ENCODE measurements at places on chromosomes 12 and 14.

DNA sequence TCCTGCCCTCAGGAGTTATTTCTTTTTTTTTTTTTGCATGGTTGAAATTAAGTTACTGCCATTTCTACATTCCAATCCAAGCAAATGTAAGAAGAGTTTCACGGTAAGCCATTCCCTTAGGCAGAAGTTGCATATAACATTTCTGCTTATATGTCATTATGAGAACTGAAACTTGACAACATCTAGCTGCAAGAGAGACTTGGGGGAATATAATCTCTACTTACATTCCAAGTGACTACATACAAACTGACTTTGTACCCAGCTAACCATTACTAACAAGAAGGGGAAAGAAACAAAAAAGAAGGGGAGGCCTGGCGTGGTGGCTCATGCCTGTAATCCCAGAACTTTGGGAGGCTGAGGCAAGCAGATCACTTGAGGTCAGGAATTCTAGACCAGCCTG lies 7.3 kb upstream of the RESF1 start:
- DNase-seq: no peak

GRCh38 chr14:33045760-33046159 lies 107.1 kb downstream of the NPAS3 start:
- no peak for DNase-seq

GRCh38 chr12:265096-265495 lies 2.5 kb upstream of the SLC6A13 start:
- DNase-seq: no peak

DNA sequence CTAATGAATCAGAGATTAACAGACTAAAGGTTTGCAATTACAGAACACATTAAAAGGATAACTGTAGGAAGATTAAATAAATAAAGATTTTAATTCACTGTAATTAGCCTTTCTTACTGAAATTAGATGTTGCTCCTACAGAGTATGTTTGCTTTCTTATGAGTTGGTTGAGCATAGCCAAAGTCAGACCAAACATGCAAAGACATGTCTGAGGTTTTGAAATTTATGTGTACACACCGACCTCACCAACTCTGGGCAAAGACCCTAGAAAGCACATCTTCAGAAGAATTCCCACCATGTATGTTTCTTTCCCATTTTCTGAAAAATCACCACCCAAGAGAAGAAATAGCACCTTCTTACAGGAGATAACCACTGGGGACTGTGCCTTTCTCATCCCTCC lies 159.2 kb downstream of the PAX9 start:
- DNase-seq: no peak

- no peak for DNase-seq
Measured at GRCh38 chr12:102593134-102593533, 112.8 kb upstream of the IGF1 start.

DNA sequence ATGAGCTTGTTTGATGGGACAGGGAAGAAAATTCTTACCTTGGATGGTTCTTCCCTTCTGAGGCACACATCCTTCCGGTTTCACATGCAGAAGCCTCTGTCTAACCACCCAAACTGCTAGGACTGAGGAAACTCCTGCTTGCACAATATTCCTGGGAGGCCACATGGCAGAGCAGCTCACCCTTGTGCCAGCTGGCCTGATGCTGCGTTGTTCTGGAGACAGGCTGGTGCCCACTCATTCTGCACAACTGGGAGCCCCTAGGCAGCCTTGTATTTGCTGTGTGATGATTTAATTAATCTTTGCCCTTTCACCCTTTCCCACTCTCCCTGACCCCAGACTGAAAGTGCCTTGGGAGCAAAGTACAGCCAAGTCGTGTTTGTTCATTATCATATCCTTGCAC lies 130.8 kb downstream of the RTN1 start:
- DNase-seq: no peak

DNA sequence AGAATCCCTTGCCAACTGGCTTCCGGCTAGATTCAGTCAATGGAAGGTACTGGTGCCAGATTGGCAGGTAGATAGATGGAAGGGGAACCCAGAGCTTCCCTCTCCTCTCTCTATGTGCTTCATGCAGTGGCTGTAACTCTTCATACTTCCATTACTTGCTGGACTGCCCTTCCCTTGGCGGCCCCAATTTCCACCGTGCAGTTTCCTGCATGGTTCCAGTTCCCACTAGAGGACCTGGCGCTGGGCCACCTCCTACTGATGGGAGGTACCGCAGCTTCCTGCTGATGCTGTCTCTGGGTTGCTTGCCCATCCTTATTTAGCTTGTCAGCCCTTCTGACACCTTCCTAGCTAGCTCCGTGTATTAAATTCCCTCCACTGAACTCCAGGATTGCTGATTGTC lies 226.4 kb downstream of the ANO2 start:
- no peak for DNase-seq

DNA sequence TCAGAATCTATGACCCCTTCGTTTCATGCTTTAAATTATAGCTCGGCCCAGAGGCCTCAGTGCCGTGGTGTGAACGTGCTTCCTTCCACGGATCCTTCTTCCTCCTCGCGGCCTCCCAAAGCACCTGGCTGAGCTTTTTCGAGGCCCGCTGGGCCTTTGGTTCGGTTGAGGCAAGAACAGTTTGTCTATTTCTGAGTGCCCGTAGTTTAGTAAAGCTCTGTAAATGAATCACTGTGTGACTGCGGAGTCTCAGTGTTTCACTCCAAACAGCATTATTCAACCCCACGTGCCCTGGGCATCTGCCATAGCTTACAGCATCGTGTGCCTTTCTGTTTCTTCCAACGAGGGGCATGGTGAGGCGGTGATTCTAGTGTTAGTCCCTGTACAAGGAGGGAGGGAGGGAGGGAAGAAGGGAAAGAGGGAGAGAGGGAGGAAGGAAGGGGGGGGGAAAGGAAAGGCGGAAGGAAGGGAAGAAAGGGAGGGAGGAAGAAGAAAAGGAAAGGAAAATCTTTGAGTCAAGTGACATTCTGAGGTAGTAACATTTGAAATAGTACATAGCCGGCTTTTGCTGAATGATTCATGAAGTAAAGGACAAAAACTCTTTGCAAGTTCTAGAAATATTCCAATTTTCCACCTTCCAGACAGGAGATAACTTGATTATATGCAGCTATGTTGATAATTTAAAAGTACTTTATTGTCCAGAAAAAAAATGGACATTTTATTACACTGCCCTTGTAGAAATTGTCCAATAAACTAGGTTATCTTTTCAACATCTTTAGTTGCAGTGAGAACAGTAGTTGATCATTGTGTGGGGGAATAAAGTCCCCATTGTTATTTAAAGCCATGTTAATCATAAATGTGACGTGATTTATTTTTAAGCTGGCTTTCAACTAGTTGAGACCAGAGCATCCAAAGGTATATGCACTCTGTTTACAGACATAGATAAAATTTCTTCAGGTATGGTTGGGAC lies 1.2 kb upstream of the TRIM9 start:
- peak; percentile 39 for DNase-seq

- DNase-seq: no peak
Measured at GRCh38 chr14:105334383-105335230, 20.1 kb downstream of the PACS2 start.

DNA sequence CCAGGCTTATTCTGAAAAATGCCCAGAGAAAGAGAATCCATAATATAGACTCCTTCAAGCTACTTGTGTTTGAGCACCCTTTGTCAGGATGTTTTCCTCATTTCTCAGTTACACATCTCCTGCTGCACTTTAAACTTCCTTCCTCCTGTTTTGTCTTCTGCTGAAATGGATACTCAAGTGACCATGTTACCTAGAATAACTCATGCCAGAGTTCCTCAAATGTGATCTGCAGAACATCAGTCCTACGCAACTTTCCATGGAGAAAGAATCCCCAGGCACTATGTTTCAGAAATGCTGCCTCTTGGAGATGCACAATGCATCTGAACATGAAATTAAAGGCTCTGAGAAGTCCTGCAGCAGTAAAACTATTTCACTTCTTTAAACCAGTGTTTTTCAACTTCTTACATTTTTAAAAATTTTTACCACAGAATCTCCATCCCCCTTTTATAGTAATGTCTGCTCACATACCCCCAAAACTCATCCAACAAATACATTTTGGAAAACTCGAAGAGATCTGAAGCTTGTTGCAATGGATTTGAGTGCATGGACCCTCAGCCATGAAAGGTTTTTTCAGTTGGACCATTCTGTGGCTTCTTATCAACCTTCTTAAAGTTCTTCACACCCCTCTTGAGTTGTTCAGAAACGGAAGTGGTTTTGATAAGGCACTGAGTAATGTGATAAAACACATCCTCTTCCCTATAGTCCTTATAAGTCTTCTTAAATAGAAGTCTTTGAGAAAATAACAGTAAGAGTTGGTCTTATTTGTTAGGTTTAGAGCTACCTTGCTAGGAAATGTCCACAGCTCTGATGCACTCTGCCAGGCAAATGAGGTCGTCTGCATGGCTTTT lies 84.5 kb upstream of the KCNA1 start:
- no peak for DNase-seq

DNA sequence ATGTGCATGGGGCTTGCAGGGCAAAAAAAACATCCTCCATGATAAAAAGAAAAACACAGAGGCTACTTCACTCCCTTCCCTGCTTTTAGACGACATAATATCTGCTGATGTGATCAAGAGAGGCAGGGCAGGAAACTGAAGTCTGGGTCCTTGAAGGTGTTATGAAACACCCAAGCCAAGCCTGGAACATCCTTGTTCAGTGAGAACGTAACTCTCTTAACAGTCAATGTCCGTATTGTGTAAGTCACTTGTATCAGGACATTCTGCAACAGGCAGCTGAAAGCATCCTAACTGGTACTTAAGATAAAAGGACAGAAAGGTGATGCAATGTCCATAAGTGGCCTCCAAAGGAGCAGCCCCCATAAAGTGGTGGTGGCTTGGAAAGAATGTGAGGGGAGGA lies 20.0 kb downstream of the KCNK10 start:
- no peak for DNase-seq

DNA sequence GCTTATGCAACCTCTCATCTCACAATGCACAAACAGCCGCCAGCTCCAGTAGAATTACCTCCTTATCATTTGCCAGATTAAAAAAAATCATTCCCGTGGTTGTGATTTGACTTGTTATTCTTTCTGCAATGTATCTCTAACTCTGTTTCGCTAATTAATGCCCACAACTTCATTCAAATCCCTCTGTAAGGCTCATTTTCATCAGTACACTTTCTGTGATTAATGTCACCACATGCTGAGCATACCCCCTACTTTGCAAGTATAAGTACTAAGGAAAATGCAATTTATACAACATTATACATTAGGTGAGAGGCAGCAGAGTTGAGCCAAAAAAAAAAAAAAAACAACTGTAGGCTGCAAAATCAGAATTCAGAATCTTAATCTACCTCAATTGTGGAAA lies 166.0 kb downstream of the FSCB start:
- DNase-seq: no peak

DNA sequence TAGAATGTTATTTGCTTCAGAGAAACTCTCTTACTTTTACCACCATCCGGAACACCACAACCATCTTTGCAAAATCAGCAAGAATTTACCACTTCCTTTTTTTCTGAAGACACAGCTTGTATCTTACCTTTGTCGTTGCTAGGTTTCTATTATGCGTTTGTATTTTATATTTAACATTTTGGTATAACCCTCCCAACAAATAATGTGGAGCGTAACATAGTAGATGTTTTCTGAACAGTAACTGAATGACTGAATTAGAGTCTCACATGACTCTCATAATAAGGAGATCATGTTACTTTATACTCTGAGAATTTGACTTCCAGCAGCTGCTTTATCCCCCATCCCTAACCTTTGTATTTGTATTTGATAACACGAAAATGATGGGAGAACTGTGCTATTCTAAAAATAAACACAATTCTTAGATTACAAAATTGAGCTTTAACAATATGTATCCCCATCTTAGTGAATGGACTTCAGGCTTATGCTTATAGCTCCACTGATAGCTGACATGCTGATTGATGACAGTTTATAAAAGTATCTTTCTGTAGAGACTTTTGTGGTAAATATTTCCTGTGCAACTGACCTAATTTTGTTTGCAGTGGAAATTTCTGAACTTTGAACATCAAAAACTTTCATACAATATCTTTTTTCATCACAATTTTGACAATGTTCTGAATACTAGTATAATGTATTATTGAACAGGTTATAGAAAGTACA lies 7.9 kb upstream of the KLRB1 start:
- no peak for DNase-seq

- no peak for DNase-seq
Measured at GRCh38 chr12:49403971-49404450, 36.7 kb downstream of the SPATS2 start.

DNA sequence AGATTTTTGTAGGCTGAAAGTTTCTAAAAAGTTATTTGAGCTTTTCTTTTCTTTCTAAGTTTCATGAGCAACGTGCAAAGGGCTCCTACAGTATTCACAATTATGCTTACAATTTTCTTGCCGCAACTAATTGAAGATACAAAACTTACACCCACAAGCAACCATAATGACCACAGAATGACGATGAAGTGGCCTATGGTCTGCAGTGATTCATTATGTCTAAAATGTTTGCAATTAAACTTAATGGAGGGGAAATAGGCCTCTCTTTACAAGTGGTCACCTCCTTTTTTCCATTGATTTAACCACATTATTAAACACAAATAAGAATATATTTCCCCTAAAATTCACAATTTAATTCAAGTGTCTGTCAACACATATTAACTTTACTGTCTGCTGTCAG lies 732.6 kb upstream of the FLRT2 start:
- no peak for DNase-seq

DNA sequence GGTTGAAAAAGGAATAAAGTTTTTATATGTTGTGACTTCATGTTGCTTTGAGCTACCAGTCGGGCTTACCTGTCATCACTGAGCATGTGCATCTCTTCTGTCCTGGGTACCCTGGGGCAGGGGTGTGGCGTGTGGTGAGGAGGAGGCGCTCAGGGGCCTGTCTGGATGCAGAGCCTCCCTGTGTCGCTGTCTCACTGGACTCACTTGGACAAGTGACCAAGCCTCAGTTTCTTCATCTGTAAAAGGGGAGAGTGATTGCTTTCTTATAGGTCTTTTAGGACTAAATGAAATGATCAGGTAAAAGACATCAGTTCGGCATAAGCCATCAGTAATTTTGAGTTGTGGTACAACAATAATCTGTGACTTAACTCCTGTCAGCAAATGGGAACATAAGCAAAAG lies 22.1 kb downstream of the ATP6V0A2 start:
- DNase-seq: no peak

DNA sequence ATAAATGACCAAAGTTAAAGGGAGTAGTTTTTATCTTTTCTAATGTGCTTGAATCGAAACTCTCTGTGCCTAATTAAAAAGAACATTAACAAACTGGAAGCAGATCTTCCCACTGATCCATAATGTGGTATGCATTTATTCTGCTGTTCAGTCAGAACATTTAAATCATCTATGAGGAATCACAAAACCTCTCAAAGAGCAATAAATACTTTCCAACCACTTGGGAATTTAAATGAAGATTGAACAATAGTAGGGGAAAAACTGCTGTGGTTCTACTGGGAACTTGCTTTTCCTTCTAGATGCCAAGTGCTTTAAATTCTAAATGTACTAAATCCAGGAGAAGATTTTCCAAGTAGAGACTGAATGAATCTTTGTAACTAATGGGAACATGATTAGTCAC lies 12.3 kb upstream of the CHPT1 start:
- no peak for DNase-seq
